Posterior cingulate gyrus (tissue), 11 donors: ENCODE measurements at places on chromosomes 4 and X.

DNA sequence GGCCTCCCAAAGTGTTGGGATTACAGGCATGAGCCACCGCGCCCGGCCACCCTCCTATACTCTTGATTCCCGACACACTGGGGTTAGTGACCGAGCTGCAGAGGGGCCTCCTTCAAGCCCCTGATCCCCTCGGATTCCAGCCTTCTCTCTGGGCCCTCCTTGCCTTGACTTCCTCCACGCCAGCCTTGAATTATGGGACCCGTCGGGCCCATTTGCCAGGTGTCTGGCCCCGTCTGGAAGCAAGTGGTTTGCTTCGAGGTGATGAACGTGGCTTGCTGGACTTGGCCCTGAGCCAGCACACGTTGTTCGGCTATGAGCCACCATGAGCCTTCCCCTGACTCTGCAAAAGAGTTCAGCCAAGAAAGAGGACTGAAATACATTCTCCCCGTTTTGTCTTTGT lies 37.4 kb upstream of the GRPEL1 start:
- no peak for DNase-seq

GRCh38 chr4:96193061-96193460 lies 353.2 kb downstream of the PDHA2 start:
- no peak for DNase-seq

- no peak for DNase-seq
Measured at GRCh38 chr4:2441393-2442174, 22.8 kb downstream of the CFAP99 start.

GRCh38 chrX:56813318-56813837 lies 84.3 kb downstream of the NBDY start:
- DNase-seq = no peak

GRCh38 chr4:11376571-11376970 lies 52.1 kb downstream of the HS3ST1 start:
- DNase-seq = no peak

- no peak for DNase-seq
Measured at GRCh38 chrX:45749375-45749774, 548.7 kb upstream of the DIPK2B start.

DNA sequence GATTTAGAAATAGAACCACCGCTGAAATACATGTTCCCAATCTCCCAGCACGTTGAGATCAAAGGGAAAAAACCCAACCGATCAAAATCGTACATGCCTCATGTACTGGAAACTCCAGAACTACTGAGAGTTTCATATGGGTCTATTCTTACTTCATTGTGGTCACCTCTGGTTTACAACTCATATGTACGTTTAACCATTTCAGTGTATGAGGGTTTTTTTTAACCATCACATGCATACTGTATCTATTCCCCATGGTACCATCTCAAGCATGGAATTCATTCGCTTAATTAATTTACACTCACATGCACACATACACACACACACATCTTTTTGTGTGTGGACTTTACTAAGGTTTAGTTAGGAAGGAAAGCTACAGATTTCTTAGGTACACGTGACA lies 46.0 kb upstream of the CLNK start:
- DNase-seq = no peak

GRCh38 chr4:7153711-7154110 lies 38.6 kb upstream of the SORCS2 start:
- DNase-seq = no peak

GRCh38 chrX:125204681-125205132 lies 115.0 kb upstream of the TEX13C start:
- no peak for DNase-seq

- no peak for DNase-seq
Measured at GRCh38 chrX:154476821-154477220, 2.3 kb downstream of the LAGE3 start.

- no peak for DNase-seq
Measured at GRCh38 chr4:141730805-141731204, 94.4 kb downstream of the IL15 start.

DNA sequence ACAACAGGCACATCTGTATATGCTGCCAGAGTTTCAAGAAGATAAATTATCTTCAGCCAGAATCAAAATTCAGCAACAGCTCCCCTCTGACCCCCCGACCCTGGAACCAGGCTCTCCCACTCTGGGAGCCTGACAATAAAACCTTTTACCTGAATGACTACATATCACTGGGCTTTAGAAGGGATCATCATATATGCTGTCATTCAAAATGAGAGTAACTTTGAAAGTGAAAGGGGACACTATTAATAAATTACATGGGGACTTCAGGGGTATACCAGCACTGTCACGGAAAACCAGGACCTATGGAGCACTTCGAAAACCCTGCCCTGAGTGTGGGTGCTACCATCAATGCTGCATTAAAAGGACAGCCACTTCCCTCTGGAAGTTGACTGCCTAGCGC lies 26.2 kb downstream of the TSPAN5 start:
- DNase-seq = no peak
